Kidney (tissue), 22 donors: ENCODE measurements at places on chromosomes 2 and 18. TPM values are rescaled to one million over a fixed set of nuclear protein-coding genes. Genes with fewer than 3 reads are reported as not detected.

Gene CNOT9
- polyA plus RNA-seq: 12.6 TPM

Gene ATP6V1B1
- polyA plus RNA-seq: 400 TPM

Gene SPATA3
- not detected for polyA plus RNA-seq

Gene KHK
- 538 TPM for polyA plus RNA-seq

Gene ALK
- not detected for polyA plus RNA-seq

Gene GAREM1
- polyA plus RNA-seq: 7.0 TPM

Gene CNGA3
- not detected for polyA plus RNA-seq

Gene SERPINB10
- not detected for polyA plus RNA-seq

DNA sequence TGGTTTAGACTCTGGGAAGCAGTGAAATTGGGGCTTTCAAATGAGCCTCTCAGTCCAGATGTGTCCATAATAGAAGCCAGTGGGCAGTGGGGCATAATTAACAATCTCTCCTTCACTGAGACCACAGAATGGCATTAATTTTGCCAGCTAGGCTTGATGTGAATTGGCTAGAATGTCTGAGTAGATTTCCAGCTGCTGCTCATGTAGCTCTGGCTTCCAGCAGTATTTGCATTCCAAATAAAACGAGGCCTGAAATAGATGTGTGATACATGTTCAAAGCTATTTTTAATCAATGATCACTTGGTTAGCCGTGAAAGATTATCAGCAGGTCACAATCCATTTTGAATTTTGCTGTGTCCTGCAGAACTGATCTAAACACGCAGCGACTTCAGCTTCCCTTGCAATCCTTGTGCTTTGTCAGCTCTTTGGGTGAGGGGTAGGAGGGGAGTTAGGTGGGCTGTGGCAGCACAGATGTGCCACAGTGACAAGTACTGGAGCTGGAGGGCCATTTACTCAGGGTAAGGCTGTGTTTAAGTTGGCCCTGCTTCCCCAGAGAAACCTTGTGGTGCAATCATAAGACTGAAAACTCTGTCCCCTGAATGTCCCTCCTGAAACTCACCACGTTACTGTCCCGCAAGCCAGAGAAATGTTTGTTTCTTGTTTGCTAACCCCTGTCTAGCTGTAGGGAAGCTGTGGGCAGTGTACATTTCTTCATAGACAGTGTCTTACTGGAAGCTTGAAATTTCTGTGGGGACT, 56.9 kb upstream of the TMEM178A start:
- no peaks in the 10 kb centered on the region for H3K27me3 ChIP-seq
- H3K27ac ChIP-seq: no peak overlapping the region
- H3K36me3 ChIP-seq: no peaks in the 10 kb centered on the region
- DNase-seq: no peak
- no peaks in the 10 kb centered on the region for H3K4me1 ChIP-seq

DNA sequence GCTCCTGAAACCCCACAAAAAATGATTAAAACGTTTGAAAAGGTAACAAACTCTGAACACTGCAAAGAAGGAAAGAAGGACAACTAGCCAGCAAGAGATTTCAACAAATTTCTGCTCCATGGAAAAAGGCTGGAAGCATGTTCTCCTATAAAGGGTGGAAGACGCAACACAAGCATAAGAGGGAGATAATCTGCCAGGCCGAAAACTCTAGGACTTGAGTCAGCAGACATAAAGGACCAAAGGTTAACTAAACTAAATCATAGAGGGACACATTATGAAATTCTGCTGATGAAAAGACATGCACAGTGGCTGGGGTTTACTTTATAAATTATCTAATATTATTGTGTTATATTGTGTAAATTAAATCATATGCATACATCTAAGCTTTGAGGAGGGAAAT, 6.8 kb downstream of the NPHP1 start:
- H3K27me3 ChIP-seq: no peaks in the 10 kb centered on the region
- no peak overlapping the region for H3K27ac ChIP-seq
- H3K4me1 ChIP-seq: no peaks in the 10 kb centered on the region
- H3K4me3 ChIP-seq: no peak overlapping the region

- no peaks in the 10 kb centered on the region for H3K36me3 ChIP-seq
- no peaks in the 10 kb centered on the region for H3K4me1 ChIP-seq
- no peak overlapping the region for H3K27ac ChIP-seq
- no peak overlapping the region for H3K4me3 ChIP-seq
These were observed 301.1 kb upstream of the RND3 start for GRCh38 chr2:150788426-150789140.

DNA sequence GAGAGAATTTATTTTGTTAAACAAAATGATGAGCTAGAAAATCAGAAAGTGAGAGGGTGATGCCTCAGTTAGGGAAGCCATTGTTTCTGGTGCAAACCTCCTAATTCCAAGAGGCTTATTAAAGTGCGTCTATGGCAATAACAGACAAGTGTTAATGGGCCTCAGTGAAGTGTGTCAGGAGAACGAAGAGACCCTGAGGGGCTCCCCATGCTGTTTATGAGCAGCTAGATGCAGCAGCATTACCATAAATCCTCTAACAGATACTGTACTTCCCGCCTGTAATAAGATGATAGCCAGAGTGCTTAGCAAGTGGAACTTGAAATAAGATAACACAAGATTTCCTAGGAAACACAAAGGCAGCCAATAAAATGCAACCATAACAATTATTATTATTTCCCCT, 157.4 kb downstream of the MYT1L start:
- H3K4me3 ChIP-seq: no peak overlapping the region
- DNase-seq: no peak
- H3K36me3 ChIP-seq: no peaks in the 10 kb centered on the region
- H3K27ac ChIP-seq: no peak overlapping the region

DNA sequence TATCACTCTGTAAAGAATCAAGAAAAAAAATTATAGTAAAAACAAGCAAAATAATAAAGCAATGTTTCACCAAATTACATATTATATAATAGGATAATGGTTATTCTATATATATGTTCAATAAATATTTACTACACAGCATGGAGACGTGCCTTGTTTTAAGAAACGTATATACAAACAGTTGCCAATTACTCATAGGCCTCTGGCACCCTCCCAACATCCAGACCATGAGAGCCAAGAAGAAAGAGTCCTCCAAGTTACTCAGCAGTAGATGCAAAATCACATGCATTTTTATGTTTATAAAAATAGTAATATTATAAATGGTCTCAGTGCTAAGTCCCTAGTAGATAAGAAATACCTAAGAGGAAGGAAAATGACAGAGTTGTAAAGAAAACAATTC, 64.8 kb downstream of the REV1 start:
- H3K4me1 ChIP-seq: no peaks in the 10 kb centered on the region
- DNase-seq: no peak
- H3K36me3 ChIP-seq: peaks cover 32% of the 10 kb centered on the region
- H3K4me3 ChIP-seq: no peak overlapping the region
- no peaks in the 10 kb centered on the region for H3K27me3 ChIP-seq

GRCh38 chr2:174573621-174574081, 24.0 kb downstream of the WIPF1 start:
- H3K27me3 ChIP-seq: no peaks in the 10 kb centered on the region
- no peak overlapping the region for H3K4me3 ChIP-seq
- H3K27ac ChIP-seq: no peak overlapping the region
- no peak for DNase-seq
- H3K36me3 ChIP-seq: no peaks in the 10 kb centered on the region

- H3K36me3 ChIP-seq: peaks cover 23% of the 10 kb centered on the region
- DNase-seq: no peak
- no peaks in the 10 kb centered on the region for H3K27me3 ChIP-seq
- no peak overlapping the region for H3K4me3 ChIP-seq
- no peaks in the 10 kb centered on the region for H3K4me1 ChIP-seq
These were observed 32.0 kb downstream of the LPIN1 start for GRCh38 chr2:11778416-11778815.

DNA sequence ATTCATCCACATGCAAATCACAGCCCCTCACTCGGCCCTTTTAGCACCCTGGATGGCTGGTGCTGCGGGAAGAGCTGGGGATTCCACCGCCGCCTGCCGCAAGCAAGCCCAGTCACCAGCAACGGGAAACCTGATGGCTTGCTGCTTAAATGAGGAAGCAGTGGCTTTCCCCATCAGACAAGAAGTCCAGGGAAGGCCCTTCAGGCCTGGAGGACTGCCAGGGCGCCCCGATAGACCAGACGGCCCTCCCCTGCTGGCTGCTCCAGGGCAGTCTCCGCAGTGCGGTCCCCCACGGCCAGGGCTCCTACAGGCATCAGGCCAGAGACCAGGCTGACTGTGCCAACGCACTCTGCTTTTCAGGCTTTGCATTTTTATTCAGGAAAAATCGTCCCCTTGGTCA, 439.1 kb downstream of the EIPR1 start:
- no peaks in the 10 kb centered on the region for H3K4me1 ChIP-seq
- H3K27me3 ChIP-seq: no peaks in the 10 kb centered on the region
- no peaks in the 10 kb centered on the region for H3K36me3 ChIP-seq
- DNase-seq: no peak
- no peak overlapping the region for H3K4me3 ChIP-seq

DNA sequence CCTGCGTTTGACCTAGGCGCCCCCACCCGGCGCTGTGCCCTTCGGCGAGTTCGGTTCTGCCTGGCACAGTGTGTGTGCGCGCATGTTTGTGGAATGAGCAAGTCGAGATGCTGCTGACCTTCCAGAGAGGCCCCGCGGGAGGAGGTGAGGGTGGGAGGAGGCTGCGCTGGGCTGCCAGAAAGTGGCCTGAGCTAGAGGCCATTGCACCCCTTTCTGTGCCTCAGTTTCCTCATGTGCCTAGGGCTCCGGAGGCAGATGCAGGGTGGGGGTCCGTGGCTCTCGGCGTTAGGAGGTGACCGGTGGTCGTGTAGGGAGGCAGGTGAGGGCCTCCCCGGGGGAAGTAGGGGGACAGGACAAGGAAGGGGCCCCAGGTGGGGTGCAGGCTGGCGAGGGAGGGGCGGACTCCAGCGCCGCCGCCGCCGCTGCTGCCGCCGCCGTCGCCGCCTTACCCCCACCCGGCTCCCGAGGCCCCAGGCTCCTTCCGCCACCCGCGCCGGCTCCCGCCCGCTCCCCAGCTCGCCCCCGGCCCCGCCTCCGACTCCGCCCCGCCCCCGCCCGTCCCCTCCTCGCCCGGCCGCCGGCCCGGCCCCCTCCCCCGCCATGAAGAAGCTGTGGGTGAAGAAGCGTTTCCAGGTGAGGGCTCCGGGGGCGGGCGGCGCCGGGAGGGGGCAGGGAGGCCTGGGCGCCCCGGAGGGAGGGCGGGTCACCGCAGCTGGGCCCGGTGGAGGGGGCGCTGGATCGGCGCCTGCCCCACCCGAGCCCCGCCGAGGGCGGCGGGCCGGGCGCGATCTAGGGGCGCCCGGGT, 7.0 kb downstream of the SPEG start:
- peak; percentile 77 for DNase-seq
- H3K36me3 ChIP-seq: no peaks in the 10 kb centered on the region
- no peak overlapping the region for H3K4me3 ChIP-seq
- no peaks in the 10 kb centered on the region for H3K27me3 ChIP-seq

GRCh38 chr2:152961351-152961750, 242.9 kb downstream of the ARL6IP6 start:
- DNase-seq: no peak
- no peak overlapping the region for H3K27ac ChIP-seq
- H3K27me3 ChIP-seq: no peaks in the 10 kb centered on the region
- no peaks in the 10 kb centered on the region for H3K4me1 ChIP-seq
- H3K36me3 ChIP-seq: no peaks in the 10 kb centered on the region
- H3K4me3 ChIP-seq: no peak overlapping the region

- H3K27ac ChIP-seq: no peak overlapping the region
- H3K36me3 ChIP-seq: no peaks in the 10 kb centered on the region
- no peaks in the 10 kb centered on the region for H3K27me3 ChIP-seq
- H3K4me3 ChIP-seq: no peak overlapping the region
These were observed 66.5 kb upstream of the TGIF1 start for GRCh38 chr18:3383381-3383915.

DNA sequence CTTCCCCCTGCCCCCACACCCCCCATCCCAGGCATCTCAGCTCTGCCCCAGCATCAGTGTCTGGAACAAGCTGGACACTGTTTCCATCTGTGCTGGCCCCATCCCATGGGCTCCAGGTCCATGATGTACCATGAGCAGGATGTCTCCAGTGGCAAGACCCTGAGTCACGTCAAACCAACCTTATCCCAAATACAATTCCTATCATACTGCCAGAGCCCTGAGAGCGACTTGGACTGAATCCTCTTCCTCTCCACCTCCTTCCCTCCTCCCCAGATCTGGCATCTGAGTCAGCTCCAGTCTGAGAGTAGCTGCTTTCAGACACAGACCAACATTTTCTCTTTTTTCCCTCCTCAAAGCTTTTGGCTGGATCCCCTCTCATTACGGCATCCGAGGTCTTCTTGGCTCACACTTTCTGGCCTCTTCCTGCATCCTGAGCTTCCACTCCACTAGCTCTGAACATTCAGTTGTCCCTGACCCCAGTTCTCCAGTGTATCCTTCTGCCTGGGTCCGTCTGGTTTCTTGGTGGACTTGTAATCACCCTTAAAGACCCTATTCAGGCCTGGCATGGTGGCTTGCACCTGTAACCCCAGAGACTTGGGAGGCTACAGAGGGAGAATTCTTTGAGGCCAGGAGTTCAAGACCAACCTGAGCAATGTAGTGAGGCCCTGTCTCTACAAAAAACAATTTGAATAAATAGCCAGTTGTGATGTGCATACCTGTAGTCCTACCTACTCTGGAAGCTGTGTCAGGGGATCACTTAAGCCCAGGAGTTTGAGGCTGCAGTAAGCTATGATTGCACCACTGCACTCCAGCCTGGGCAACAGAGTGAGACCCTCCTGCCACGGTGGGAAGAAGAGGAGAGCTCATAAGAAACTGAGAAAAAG, 68.3 kb downstream of the ACKR3 start:
- no peak overlapping the region for H3K27ac ChIP-seq
- no peaks in the 10 kb centered on the region for H3K27me3 ChIP-seq

GRCh38 chr18:75167759-75168618, 41.0 kb downstream of the PTGR3 start:
- H3K4me3 ChIP-seq: no peak overlapping the region
- peak overlapping the region; percentile 27 for H3K27ac ChIP-seq
- H3K4me1 ChIP-seq: no peaks in the 10 kb centered on the region
- no peaks in the 10 kb centered on the region for H3K36me3 ChIP-seq
- H3K27me3 ChIP-seq: no peaks in the 10 kb centered on the region
- DNase-seq: no peak
